ENCODE measurements at places on chromosomes 1 and 21.
A peak's percentile ranks its signal among the peaks of the same experiment; 100 is the strongest.

- DNase-seq, result no peak
Observed at GRCh38 chr1:213162862-213163261, 111.8 kb downstream of the RPS6KC1 start.

GRCh38 chr1:151509350-151510019 is 1.7 kb upstream of the CGN start:
- DNase-seq, result no peak

DNA sequence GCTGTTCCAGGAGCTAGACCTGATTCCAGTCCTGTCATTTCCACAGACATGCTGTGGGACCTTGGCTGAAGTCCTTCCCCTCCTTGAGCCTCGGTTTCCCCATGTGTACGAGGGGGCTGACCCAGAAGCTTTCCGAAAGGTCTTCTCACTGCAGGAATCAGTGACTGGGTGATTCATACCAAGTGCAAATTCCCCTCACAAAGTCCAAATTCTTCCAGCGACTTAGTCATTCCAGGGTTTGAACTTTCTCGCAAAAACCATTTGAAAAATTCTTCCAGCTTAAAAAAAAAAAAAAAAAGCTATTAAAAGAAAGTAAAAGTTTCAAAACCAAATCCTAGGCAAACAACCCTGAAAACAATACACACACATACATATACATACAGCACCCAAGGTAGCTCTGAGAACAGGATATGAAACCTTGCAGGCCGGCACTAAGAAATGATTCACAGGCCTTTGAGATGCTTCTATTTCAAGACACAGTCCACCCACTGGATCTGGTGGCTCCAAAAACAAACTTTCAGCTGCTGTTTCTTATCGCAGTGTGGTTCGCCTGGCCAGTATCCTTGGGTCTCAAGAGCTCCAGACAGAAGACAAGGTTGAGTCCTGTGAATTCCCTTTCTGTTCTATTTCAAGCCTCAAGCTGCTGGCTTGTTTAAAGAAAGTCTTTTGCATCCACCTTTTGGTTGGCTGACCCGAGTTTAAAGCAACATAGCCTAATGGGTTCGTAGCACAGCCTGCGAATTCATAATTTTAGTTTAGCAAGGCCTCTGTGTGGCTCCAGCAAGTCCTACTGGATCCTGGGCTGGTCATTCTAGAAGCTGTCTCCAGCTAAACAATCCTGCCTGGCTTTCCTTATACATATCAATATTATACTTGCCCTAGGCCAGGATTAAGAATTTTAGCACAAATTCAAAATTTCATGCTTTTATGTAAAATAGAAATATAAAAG is 18.0 kb upstream of the ID3 start:
- peak; percentile 83 for DNase-seq

GRCh38 chr1:13774121-13774520 is 74.1 kb downstream of the PRDM2 start:
- no peak for DNase-seq

- no peak for DNase-seq
Observed at GRCh38 chr1:73781251-73781650, 416.7 kb downstream of the LRRIQ3 start.
